ENCODE measurements at places on chromosomes 12 and 14.

GRCh38 chr14:67599698-67600561 lies at the start of gene PIGH:
TSS of gene PIGH (minus strand) at chr14:67600268. CDS start at chr14:67600203, 65 bp downstream.
- DNase-seq = peak; percentile 92

GRCh38 chr14:104509673-104510072 lies 69.9 kb upstream of the C14orf180 start:
- no peak for DNase-seq

GRCh38 chr12:11693067-11693466 lies 43.6 kb downstream of the ETV6 start:
- DNase-seq = no peak

DNA sequence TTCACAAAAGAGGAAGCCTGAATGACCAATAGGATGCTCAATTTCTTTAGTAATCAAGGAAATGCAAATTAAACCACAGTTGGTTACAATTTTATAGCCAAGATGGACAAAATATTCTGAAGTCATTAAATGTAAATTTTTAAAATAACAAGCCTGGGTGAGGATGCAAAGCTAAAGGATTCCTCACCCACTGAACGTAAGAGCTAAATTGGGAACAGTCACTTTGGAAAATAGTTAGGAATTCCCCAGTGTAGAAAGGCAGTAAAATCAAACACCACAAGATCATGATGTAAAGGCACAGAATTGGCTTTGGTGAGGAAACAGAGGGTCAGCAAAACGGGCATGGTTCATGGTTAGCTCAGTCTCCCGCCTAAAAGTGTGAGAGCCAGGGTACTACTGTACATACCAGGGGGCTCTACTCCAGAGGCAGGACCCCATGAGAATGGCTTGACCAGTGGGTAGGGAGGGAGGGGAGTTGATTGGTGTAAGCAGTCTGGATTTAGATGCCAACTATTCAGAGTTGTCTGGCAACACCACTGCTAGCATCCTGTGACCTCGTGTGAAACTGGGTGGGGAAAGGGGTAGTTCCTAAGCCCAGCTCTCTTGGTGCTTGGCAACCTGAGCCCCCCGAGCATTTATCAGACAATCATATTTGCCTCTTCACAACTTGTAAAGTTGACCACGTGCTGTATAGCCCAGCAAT lies 213.4 kb upstream of the EGLN3 start:
- no peak for DNase-seq

GRCh38 chr14:53871951-53872350 lies 84.7 kb downstream of the BMP4 start:
- no peak for DNase-seq

GRCh38 chr14:88793259-88793625 lies 489 bp upstream of the EML5 start:
- no peak for DNase-seq

DNA sequence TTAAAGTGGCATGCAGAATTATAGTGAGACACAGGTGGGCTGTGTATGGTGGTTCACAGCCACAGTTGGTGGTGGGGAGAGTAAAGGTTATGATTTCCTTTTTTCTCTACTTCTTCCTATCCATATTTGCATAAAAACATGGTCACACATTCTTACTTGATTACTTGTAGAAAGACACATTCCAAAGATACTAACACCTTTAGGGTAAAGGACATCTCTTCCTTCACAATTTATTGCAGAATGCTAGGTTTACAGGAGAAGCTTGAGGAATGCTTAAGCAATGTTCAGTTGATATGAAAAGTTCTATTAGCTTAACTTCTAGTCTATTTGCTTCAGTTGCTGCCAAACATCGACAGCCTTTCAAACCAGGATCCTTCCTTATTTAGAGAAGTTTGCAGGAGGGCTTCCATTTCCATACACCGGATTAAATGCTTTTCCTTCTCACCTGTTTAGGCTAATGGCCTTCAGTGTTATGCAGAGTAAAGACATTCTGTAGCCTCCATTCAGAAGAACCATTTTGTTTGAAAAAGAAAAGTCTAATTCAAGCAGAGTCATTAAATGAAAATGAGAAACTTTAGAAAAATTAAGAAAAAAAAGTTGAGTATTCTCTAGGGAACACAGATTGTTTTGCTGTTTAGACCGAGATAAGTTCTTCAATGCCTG lies 2.6 kb upstream of the PHC1 start:
- DNase-seq = no peak

- DNase-seq = no peak
Measured at GRCh38 chr12:128609861-128610260, 213.9 kb downstream of the SLC15A4 start.

DNA sequence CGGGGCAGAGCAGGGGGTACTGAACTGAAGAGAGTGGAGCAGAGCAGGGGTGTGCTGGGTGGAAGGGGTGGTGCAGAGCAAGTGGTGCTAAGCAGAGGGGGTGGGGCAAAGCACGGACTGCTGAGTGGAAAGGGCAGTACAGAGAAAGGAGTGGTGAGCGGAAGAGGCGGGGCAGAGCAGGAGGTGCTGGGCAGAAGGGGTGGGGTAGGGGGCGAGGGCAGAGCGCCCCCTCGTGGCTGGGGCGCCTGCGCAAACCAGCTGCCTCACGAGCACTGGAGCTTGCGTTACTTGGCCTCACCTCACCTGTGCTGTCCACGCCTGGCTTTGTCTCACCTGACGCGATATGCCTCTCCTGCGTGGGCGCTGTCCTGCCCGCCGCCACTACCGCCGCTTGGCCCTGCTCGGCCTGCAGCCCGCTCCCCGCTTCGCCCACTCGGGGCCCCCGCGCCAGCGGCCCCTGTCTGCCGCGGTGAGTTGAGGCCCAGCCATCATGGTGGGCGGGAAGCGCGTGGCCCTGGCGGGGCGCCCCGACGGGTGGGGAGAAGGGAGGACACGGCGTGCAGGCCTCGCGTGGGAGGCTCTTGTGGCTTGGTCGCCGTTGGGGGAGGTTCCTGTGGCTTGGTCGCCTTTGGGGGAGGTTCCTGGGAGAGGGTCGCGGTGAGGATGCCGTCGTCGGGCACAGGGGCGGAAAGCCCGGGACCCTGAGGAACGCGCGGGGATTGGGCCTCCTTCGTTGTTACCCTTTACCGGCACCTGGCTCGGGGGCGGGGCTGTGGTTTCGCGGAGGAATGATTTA lies at the start of gene COX8C:
Gene COX8C (plus strand): TSS at position 257 of the 796 bp plus-strand sequence. CDS start 87 bp downstream, at position 344.
- no peak for DNase-seq

- no peak for DNase-seq
Measured at GRCh38 chr14:99229654-99230207, 42.3 kb downstream of the BCL11B start.

DNA sequence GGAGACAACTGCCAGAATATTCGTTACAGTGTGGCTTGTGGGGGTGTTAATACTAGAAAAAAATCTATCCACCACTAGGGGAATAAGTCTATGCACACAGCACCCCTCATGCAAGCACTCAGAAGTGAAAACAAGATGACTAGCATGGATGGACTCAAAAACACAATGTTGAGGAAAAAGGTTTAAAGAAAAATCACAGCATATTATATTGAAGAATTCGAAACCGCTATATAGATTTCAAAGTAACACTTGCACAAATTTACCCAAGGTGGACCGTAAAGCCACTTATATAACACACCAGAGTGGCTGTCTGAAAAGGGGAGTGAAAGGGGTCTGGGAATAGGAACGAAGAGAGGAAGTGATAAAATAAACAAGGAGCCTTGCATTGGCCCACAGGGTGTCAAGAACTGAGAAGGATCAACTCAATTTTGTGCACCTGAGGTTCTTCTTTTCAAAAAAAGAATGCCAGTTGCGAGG lies 544 bp downstream of the ABCD4 start:
- no peak for DNase-seq

GRCh38 chr14:23483236-23483854 lies 13.8 kb downstream of the NGDN start:
- no peak for DNase-seq

- no peak for DNase-seq
Measured at GRCh38 chr12:41092115-41092514, 96.0 kb upstream of the PDZRN4 start.

DNA sequence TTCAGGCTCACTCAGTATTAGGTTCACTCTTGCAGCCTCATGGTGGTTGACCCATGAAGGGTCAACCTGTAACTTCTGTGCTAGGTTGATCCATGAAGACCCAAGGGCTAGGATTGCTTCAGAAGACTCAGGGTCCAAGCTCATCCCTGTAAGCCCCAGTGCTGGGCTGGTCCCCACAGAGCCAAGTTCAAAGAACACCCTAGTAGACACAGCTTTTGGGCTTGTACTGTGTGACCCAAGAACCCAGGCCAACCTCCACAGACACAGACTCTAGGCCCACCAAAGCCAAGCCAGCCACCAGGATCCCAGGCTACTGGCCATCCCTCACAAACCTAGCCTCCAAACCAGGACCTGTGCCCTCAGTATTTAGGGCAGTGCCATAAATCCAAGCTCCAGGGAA lies 1020.6 kb downstream of the SLC16A7 start:
- no peak for DNase-seq

- no peak for DNase-seq
Measured at GRCh38 chr12:121538699-121539061, 42.1 kb downstream of the KDM2B start.

DNA sequence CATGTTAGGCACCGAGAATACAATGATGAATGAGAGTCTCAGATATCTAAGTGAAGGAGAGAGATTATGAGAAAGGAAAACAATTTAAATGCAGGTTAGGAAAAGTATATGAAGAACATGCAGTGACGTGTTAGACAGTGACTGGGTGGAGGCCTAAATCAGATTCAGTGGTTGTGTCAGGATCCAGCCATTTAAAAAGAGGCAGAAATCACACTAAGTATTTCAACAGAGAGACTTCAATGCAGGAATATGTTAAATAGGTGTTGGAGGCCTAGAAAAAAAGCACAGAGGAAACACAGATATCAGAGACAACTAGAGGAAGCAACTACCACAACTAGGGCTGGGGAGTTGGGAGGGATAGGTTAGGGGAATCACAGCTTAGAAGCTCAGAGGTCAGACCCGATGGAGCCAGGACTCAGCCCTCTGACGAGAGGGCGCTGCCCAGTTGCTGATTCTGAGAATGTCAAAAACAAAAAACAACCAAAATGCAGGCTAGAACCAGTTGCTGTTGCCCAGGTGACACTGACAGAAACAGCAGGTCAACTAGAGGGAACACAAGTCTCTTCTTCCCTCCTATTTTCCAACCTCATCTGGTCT lies 3.0 kb upstream of the GARIN2 start:
- no peak for DNase-seq

DNA sequence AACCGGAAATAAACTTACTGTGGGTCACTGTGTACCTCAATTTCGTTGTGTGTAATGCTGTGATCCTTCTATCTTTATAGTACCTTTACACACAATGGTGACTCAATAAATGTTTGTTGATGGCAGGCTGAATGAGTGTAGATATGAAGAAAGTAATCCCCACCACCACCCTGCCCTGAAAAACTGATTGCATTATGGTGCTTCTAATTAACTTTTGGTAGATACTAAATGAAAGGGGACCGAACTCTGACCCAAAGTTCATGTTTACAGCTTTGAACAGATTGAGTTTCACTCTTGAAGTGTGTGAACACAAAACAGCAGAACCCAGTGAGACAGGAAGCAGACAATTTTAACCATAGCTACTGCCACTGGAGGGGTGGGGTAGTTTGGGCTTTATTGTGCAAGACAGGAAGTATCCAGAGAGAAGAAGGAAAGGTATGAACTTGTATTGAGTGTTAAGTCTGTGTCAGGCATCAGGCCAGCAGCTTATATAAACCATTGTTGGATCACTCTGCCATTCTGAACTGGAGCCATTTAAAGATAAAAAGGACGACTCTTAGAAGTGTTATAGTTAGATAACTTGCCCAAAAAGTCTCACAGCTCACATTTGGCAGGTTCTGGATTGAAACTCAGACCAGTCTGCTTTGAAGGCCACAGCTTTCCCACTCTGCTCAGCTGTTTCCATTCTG lies 197.0 kb upstream of the AMIGO2 start:
- peak; percentile 51 for DNase-seq

DNA sequence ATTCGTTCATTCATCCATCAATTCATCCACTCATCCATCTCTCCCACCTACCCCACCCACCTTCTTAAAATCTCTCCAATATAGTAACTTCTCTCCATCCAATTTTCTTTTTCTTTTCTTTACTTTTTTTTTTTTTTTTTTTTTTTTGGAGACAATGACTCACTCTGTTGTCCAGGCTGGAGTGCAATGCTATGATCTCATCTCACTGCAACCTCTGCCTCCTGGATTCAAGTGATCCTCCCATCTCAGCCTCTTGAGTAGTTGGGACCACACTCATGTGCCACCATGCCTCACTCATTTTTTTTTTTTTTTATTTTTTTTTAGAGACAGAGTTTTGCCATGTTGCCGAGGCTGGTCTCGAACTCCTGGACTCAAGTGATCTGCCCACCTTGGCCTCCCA lies 118.4 kb downstream of the SUDS3 start:
- DNase-seq = no peak

DNA sequence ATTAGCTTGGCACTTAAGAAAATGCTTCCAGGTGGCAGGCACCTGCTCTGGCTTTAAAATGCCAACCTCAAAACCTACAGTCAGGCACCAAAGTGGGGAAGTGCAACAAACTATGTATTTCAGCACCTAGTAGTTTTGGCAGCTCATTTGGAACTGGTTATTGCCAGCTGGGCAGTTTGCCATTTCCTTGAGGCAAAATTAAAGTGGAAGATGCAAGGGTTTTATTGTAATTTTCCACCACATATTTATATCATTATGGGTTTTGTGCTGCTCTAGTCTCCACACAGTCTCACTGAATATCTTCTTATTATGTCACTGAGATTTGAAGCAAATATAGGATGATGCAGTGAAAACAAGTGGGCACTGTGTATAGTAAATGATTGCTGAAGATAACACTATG lies 117.0 kb downstream of the PRKD1 start:
- no peak for DNase-seq

DNA sequence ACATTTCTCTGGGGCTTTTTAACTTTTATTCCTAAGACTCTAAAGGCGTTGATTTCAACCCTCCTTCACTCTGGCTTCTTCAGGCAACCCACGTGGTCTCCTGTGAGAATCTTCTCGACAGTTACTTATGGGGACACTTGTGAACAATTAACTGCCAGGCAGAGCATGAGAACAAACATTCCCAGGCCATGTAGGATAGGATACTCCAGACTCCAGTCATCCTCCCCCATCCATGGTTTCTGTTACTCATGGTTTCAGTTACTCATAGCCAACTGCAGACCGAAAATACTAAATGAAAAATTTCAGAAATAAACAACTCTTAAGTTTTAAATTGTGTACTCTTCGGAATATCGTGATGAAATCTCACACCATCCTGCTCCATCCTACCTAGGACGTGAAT lies 19.5 kb downstream of the GPR68 start:
- no peak for DNase-seq

DNA sequence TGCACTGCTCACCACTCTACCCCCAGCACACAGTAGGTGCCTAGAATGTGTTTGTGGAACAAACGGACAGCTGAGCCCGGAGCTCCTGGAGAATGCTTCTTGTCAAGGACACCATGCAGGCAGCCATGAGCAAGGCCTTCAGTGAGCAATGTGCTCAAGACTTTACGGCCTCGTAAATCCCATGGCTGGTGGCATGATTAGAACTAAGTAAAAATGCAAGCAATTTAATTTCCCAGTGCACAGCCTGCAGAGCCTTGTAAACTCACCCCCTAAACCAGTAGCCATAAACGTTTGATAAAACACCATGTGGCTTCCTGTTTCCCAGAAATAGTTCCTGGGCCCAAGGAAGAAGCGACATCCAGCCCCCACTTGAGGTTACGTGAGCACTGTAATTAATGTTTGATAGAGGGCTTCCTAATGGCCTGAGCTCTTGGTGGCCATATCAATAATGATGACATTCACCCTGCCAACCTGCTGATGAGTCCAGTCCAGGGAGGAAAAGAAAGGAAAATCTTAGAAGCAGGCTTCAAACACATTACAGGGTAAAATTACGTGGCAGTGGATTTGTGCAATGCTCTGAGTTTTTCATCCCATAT lies 36.4 kb upstream of the FICD start:
- DNase-seq = no peak
